ENCODE measurements at places on chromosomes 5 and 9.

DNA sequence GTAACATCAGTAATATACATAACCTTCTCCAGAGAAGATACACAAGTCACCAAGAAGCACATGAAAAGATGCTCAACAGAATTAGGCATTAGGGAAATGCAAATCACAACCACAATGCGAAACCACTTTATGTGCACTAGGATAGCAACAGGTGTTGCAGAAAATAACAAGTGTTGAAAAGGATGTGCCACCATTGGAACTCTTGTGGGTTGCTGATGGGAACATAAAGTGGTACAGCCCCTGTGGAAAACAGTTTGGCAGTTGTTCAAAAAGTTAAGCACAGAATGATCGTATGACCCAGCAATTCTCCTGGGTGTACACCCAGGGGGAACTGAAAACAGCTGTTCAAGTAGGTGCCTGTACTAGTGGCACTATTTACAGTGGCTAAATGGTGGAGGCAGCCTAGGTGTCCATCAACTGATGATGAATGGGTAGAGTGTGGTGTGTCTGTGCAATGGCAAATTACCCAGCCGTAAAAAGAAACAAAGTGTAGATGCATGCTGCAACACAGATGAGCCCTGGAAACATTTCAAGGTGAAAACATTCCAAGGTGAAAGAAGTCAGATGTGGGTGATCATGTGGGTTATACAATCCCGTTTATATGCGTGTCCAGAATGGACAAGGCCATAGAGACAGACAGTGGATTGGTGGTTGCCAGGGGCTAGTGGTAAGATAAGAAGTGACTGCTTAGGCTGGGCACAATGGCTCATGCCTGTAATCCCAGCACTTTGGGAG, 27.2 kb downstream of the CCDC69 start:
- DNase-seq = no peak

DNA sequence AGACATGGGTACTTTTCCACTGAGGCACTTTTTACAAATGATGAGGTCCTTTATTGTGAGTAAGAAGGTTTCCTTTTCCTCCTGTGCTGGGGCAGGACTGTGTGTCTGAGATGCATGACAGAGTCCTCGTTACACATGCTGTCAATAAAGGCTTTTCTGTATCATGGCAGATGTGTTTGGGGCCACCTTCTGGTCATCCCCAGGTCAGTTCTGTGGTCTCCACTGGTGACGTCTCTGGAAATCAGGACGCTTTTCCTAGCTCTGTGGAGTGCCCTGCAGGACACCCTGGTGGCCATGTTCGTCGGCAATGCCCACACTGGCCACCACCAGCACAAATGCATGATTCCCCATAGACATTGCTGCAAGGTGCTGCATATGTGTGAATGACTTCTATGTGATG, 2.8 kb downstream of the CMBL start:
- DNase-seq = no peak

DNA sequence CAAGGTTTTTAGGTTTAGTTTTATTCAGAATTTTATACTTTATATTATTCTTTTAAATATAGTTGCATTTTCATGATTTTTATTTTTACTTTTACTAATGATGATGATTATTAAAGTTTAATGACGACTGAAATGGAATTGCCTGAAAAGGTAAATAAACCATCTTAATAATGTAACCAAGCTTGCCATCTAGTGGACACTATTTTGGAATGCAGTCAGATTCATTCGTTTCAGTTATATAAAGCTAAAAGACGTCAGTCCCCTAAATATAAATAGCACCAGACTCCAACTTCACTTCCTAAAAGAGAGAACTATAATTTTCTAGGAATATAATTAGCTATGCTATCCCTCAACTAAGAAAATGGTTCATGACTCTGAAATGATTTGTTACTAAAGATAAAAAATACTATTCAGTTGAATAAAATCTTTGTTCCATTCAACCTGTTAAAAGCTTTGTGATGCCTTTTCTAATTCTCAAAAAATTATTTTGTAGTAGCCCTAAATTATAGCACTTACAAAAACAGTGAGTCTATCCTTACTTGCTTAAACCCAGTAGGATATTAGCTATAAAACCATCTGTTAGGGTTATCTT, 19.9 kb downstream of the ABITRAM start:
- peak; percentile 44 for DNase-seq

GRCh38 chr9:68672215-68672614, 32.8 kb upstream of the PIP5K1B start:
- no peak for DNase-seq

DNA sequence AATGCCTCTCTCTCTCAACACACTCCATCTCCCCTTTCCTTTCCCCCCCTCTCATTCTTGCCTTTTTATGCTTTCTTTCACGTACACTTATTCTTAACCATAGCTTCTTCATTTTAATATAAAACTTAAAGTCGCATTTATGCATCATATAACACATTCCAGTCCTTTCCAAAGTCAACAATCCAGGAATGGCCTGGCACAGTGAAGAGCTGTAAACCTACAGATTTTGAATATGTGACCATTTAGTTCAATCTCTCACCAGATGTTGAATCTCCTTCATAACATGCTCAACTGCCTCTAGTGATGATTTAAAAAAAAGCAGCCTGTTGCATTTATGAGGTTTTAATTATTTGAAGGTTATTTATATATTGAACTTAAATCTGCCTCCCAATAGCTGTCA, 186.2 kb upstream of the GRAMD2B start:
- no peak for DNase-seq

DNA sequence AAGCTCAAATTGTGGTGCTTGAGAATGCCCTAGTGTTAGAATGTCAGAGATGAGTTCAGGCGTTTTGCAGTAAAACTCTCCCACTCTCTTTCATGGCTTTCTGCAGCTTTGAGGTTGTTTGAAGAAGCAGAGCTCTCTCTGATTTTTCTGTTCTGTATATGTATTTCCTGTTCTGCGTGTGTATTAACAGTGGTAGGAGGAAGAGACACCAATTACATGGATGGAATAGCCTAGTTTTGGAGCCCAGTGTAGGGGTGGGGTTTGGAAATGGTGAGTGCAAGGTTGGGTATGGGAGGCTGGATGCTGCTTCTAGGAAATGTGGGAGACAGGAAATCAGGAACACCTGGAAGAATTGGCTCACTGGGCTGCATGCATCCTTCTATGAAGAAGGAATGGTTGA, 12.4 kb downstream of the LARP1 start:
- no peak for DNase-seq

Data from fibroblast of skin of abdomen (primary cell).